ENCODE measurements at places on chromosomes 2 and 18.

DNA sequence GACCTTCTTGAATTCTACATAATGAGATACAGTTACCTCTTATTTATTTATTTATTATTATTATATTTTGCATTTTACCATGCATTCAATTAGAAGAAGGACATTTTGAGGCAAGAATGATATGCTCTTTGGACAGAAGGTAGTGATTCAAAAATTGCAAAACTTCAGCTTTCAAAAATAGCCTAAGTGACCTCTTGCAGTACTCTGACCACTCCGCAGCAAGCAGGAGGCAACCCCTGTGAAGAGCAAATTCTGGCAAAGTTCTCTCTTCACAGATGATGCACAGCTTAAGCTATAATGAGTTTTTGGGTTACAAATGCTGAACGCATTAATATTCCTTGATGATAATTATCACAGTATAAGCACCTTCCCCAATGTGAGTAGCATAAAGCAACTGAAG, 170.0 kb downstream of the ZNF521 start:
- no peak for DNase-seq

DNA sequence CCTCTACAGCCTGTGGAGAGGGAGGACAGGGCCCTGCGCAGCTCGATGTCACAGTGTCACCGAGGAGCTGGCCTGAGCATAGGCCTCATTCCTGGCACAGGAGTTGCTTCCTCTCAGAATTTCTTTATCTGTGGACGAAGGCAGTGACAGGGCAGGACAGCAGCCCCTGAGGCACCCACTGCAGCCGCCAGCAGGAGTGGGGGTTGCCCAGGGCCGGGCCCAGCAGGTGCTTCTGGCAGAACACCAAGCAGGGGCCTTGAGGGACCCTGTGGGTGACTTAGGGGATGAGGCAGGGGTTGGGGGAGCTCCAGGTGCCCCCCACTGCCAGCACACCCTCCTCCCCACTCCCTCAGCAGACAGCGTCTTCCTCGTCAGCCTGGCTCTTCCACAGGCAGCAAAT, 290.0 kb downstream of the PHLPP1 start:
- DNase-seq, result no peak

GRCh38 chr2:207304761-207305160, 139.0 kb upstream of the KLF7 start:
- no peak for DNase-seq

- no peak for DNase-seq
Measured at GRCh38 chr2:98240786-98241398, 105.4 kb upstream of the CNGA3 start.

GRCh38 chr2:46704041-46704440, 211.6 kb downstream of the MCFD2 start:
- no peak for DNase-seq

- no peak for DNase-seq
Measured at GRCh38 chr2:43191947-43192516, 34.4 kb downstream of the ZFP36L2 start.

DNA sequence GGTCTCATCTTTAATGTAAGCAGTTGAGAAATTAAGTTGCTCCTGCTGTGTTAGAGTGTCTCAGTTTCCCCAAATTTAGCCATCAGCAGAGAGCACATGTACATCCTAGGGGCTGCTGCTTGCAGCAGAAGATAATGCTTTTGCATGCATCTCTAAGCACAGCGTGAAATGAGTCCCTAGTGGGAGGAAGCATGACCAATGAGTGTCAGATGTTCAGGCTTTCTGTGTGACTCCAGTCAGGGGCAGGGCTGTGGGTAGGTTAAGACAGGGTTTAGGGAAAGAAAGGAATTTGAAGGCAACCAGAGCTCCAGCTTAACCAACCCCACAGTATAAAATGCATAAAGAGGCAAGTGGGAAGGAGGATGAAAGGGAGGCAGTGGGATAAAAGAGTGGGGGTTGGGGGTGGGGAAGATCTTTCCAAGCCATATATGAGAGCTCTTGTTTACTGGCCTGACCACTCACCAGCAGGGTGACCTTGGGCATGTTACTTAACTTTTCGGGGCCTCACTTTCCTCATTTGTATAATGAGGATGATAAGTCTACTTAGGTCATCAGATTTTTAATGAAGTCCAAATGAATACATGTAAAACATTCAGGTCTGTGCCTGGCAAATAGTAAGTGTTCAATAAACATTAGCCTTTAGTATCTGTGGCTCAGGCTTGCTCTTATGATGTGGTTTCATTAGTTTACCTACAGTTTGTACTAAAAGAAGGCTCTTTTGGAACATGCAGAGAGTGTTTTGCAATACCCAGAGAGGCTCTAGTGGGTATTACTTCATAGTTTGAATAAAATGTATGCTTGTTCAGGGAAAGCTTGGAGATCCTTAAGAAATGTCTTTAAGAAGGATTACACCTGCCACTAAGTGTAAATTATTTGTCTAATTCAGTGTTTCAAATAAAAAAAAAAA, 42.7 kb upstream of the PELI1 start:
- no peak for DNase-seq

DNA sequence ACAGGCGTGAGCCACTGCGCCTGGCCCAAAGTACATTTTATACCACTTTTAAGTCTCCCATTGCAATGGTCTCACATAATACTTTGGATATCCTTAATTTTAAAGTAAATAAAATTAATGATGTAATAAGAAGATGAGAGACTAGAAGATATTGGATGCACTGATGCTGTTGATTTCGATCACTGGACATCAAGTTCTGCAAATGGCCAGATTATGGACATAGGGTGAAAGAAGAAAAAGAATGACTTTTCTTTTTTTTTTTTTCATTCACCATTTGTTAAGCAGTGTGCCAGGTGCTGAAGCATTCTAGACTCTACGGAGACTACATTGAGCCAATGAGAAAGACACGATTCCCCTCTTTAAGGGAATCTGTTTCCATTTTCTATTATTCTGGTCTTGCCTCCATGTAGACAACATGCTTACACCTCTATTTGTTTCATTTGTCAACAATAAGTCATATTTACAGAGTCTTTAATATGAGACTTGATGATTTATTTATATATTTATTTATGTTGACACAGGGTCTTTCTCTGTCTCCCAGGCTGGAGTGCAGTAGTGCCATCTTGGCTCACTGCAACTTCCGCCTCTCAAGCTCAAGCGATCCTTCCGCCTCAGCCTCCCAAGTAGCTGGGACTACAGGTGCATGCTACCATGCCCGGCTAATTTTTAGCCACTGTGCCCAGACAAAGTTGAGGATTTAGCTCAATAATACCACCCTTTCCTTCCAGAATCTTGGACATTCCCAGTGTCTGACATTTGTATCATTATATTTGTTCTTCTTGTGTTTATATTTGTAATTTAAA, 23.7 kb downstream of the FN1 start:
- no peak for DNase-seq

- no peak for DNase-seq
Measured at GRCh38 chr2:145184741-145185651, 665.1 kb upstream of the ZEB2 start.

DNA sequence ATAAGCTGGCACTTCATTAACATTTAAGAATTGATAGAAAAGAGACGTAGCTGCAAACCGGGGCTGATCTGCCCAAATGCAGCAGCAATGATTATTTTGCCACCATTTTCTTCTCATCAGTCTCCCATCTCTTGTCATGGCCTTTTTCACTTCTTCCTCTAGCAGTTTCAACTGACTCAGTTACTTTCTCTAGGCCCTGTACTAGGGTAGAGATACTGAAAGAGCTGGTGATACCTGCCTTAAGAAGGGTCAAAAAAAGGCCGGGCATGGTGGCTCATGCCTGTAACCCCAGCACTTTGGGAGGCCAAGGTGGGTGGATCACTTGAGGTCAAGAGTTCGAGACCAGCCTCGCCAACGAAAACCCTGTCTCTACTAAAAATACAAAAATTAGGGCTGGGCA, 127.4 kb downstream of the LTBP1 start:
- DNase-seq, result no peak

GRCh38 chr18:32420084-32420750, 50.5 kb downstream of the GAREM1 start:
- no peak for DNase-seq

DNA sequence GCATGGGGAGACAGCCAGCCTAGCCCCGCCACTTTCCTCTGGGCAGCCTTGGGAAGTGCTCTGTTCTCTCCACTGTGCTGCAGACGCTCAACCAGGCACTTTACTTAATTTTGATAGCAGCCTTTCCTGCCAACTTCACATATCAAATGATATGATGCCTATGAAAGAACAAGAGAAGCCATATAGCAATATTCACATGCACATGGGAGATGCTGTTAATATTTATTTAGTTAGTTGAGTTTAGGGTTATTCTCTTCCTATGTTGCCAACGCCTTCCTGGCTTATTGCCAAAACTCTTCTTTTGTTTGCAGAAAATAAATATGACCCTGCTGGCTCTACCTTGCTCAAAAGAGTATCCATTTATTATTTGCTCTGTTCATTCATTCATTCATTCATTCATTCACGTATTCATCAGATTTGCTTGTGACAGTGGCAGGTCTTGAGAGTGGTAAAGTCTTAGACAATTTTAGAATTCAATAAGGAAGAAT, 99.3 kb downstream of the GATA6 start:
- DNase-seq, result no peak

- no peak for DNase-seq
Measured at GRCh38 chr2:147133286-147133908, 711.4 kb upstream of the ACVR2A start.

- DNase-seq, result no peak
Measured at GRCh38 chr2:233705911-233706506, 6.7 kb upstream of the UGT1A5 start.

DNA sequence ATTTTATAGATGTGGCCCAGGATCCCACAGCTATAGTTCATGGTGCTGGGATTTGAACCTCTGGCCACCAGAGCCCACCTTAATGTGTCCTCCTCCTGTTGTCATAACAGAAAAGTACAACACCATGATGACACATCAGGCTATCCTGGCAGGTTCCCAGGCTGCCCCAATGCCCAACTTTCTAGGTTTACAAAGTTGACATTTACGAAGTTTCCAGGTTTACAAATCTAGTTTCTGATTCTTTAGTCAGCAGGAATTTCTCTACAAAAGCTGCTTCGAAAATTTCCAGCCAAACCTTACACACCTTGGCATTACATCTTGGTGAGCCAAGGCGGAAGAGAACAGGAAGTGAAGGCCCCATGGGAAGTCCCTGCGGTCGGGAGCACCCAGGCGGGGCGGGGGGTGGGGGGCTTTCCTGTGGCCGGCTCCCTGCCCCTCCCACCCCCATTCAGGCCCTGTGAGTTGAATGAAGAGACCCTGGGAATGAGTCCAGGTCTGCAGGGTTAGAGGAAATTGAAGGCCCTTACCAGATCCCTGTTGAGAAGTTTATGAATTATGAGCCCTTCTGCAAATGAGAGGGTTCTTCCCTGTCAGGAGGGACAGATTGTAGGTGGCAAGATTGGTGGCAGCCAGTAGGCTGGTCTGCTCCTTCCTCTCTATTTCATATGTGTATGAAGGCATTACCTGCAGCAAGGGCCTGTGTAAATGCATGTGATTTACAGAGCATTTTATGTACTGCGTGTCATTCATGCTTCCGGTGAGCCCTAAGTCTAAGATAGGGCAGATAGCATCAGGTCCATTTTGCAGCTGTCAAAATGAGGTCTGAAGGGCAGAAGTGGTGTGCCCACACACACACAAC, 11.1 kb upstream of the IL1RN start:
- peak; percentile 71 for DNase-seq

GRCh38 chr2:236633219-236633570, 63.6 kb downstream of the ACKR3 start:
- no peak for DNase-seq

GRCh38 chr2:136243638-136244535, 125.9 kb upstream of the CXCR4 start:
- no peak for DNase-seq

GRCh38 chr18:60538891-60539290, 166.3 kb upstream of the MC4R start:
- no peak for DNase-seq

GRCh38 chr2:85394261-85394681, 15.9 kb downstream of the CAPG start:
- no peak for DNase-seq

DNA sequence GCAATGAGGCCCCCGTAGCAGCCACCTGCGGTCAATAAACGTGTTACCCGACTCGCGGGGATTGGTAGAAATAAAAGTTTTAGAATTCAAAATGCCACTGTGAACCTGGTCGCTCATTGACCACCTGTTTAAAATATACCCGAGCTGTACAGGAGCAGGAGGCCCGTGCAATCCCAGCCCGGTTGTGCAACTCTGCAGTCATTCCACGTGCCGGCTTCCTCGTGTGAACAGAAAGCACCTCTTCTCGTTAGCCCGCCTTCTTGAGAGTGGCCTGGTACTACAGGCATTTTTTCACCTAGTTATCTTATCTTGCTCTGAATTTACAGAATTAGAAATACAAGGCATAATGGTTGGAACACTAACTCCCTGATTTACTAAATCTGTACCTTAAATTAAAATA, 660.7 kb downstream of the GALR1 start:
- DNase-seq, result no peak

- DNase-seq, result peak; percentile 83
Measured at GRCh38 chr2:12501469-12502158, 215.1 kb upstream of the TRIB2 start.
